ENCODE measurements at places on chromosomes 4 and X. TPM values are rescaled to one million over a fixed set of nuclear protein-coding genes. Genes with fewer than 3 reads are reported as not detected.

DNA sequence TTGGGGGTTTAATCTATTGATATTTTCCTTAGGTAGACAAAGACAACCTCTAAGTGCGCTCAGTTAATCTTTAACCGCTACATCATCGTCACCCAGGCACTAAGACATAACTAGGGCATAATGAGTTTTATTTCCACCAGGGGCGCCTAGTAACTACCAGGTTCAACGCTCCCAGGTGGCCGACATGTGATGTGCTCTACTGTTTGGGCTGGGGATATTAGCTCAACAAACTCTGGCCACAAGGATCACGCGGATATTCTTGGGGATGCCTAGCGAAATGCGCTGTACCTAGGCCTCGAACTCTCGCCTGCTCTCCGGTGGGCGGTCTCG lies 915 bp upstream of the RAB33B start:
- DNase-seq = peak; percentile 31

Gene RADX
- 5.1 TPM for polyA plus RNA-seq

DNA sequence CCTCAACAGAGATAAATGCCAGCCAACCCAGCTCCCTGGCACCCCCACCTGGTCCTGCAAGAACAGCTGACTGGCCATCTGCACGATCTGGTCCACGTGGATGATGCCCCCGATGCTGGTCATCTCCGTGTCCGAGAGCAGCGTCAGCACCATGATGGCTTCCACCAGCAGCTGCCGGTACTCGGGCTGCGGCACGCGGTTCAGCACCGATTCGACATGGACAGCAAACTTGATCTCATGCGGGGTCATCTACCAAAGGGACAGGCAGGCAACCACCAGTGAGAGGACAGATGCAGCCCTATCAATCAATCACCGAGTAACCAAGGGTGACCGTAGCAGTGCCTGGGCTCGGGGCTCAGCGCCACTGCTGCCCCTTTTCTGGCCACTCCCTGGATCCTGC lies 89.8 kb downstream of the PHKA2 start:
- no peak for DNase-seq

DNA sequence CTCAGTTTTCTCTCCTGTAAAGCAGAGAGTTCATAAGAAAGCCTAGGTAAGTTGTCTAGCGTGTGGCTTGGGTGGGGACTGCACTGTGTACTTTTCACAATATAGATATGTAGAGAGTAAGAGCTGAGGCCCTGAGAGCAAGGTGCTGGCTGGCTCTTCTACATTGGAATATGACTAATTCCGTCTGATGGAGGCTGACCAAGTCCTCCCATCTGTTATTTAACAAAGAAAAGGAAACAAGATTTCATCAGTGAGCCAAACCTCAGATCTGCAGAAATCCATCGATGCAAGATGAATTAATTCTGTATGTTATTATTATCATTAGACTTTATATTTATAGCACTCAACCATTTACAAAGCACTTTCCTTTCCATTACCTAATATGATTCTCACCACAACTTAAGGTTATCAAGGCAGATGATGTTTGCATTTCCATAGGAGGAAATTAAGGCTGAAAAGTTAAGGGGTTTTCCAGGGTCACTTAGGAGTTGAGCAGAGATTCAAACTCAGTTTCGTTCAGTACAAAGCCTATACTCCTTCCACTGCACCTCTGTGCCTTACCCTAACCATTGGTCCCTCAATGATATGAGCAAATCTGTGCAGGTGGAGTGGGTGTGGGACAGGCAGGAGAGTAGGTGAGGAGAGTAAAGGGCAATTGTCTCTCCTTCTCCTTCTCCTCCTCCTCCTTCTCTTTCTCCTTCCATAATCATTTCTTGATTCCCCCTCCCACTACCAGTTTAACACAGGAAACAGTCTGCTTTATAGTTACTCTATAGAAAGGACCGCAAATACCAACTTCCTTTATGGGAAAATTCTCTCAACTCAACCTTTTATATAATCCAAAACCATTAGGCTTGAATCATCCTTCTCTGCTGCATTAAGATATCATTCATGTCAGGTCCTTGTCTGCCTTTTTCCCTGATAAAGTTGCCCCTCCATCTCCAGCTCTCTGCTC lies 27.6 kb upstream of the SRD5A3 start:
- no peak for DNase-seq

DNA sequence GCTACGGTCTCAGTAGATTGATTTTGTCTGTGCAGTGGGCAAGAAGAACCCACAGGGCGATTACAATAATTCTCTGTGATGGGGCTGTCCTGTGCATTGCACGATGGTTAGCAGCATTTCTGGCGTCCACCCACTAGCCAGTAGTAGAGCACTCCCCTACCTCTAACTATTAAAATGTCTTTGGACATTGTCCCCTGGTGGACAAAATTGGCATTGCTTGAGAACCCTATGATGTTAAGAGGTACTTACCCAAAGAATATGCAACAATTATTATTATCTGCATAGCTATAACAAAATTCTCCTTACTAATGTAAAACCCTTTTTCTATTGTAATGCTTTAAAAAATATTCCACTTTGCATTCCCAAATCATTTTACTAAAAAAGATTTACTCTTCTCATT lies 109.5 kb upstream of the VCX3A start:
- DNase-seq = no peak
